ENCODE measurements at places on chromosomes 2 and 18. TPM values are rescaled to one million over a fixed set of nuclear protein-coding genes. Genes with fewer than 3 reads are reported as not detected.

FIGN gene
- 0.57 TPM for total RNA-seq

B3GNT7 gene
- 0.63 TPM for total RNA-seq

CD302 gene
- total RNA-seq = 2.3 TPM

OXER1 gene
- total RNA-seq = not detected

TTR gene
- not detected for total RNA-seq

SLC9A2 gene
- 1.5 TPM for total RNA-seq

FBLN7 gene
- total RNA-seq = 0.68 TPM

INO80B gene
- 17.8 TPM for total RNA-seq

CNGA3 gene
- not detected for total RNA-seq

TCF7L1 gene
- total RNA-seq = 0.11 TPM

C2orf68 gene
- 20.0 TPM for total RNA-seq

SAG gene
- total RNA-seq = not detected

INPP5D gene
- not detected for total RNA-seq

PDCD1 gene
- total RNA-seq = not detected

RAB11FIP5 gene
- 20.6 TPM for total RNA-seq

ALPG gene
- total RNA-seq = not detected

FEV gene
- total RNA-seq = not detected

LIMS4 gene
- total RNA-seq = 0.24 TPM

NEU2 gene
- total RNA-seq = not detected
